ENCODE measurements at places on chromosomes 3 and 15. TPM values are rescaled to one million over a fixed set of nuclear protein-coding genes. Genes with fewer than 3 reads are reported as not detected.

Gene FES
- total RNA-seq: 20.0 TPM

Gene ZNF385D
- 1.3 TPM for total RNA-seq

Gene BNC1
- total RNA-seq: 7.1 TPM

Gene EEF1AKMT4
- total RNA-seq: 5.2 TPM

Gene CCDC54
- not detected for total RNA-seq

Gene STIMATE
- total RNA-seq: 13.8 TPM

Gene GTPBP8
- 40.2 TPM for total RNA-seq

Gene IMPG2
- total RNA-seq: under 0.01 TPM

Gene ZNF80
- not detected for total RNA-seq

Gene TM4SF1
- 155 TPM for total RNA-seq

Gene PAQR5
- total RNA-seq: 1.2 TPM

Gene CCDC51
- total RNA-seq: 17.0 TPM

Gene TTC21A
- 0.59 TPM for total RNA-seq

Gene GABRR3
- not detected for total RNA-seq

Gene IQCF5
- total RNA-seq: not detected

Gene DUOX1
- not detected for total RNA-seq

Gene LRRK1
- total RNA-seq: 2.8 TPM

Gene IGDCC3
- under 0.01 TPM for total RNA-seq

Gene NR2E3
- not detected for total RNA-seq

Gene KNL1
- 15.5 TPM for total RNA-seq
